ENCODE measurements at places on chromosomes 2 and 18.

DNA sequence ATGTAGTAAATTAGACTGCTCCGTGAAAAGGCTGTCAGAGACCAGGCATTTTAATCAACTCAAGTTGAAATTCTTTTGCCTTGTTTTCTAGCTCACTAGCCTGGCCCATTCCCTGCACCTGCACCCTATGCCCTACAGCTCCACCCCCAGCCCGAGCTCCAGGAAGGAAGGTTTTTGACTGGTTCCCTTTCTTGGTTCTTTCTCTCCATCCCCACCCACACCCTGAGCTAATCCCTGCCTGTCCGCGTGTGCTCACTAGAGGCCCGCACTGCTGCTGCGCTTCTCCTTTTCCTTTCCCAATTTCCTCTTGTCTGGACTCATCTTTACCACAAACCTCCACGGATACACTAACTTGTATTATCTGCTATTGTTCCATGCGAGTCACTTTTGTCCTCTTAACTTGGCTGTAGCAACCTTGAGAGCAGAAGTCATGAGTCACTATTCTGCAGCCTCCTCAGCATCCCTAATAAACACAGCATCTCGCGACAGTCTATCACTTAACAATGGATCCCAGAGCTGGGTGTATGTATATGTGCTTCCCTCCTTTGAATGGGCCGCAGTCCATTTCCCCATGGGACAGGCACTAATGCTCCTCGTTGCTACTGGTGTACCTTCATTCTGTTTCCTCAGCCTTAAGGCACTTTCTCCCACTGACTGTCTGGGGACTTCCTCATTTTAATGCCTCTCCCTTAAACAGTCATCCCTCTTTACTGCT, 36.5 kb downstream of the COLEC12 start:
- DNase-seq: no peak

DNA sequence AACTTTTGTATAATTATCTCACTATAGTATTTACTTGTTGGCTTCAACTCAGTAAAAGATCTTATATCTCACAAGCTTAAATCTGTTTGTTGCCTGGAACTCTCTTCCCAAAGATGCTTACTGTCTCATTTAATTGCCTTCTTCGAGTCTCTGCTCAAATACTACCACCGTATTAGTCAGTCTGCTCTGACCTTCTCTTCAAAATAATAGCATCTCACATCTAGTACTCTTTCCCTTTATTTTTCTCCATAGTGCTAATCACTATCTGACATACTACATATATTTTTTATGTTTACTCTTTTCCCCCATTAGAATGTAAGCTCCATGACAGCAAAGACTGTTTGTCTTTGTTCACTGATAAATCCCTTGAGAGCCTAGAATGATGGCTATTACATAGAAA, 10.6 kb upstream of the MPP4 start:
- no peak for DNase-seq

DNA sequence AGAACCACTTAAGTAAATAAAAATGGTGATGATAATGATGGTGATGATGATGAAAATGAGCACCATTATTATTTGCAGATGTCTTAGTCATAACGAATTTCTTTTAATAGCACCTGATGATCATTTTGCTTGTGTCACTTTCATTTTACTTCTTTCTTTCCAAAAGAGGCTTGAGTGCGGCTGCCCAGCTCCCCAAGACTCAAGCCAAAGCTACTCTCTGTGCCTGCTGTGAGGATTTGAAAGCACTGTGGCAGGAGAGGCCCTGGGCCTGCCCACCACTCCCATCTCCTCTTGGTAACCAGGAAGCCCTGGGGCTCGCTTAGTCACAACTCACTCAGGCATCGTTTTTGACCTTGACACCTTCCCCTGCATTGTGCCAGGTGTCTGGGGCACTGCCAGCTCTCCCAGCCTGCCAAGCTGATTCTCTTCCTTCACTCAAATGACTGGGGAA, 41.2 kb downstream of the RPL37A start:
- DNase-seq: no peak

GRCh38 chr2:120514521-120514920, 168.6 kb downstream of the INHBB start:
- no peak for DNase-seq

- no peak for DNase-seq
Measured at GRCh38 chr2:229220254-229220653, 50.8 kb downstream of the PID1 start.

DNA sequence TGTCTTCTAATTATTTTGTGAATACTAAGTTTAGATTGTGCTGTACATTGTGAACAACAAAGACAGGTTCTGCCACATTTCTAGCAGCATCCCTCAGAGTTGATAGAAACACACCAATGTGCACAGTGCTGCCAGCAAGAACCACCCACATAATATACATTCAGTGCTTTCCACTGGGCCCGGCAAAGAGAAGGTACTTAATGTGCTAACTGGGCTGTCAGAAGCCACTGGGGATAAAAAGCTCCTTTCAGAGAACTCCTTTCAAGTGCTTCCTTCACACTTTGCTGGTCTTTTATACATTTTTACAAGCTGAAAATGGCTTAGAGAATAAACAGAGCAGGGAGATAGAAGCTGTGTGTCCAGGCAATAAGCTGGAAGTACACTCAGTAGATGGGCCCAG, 58.0 kb upstream of the CAPN13 start:
- no peak for DNase-seq

GRCh38 chr2:98833172-98833916, 102.4 kb upstream of the MGAT4A start:
- DNase-seq: no peak

DNA sequence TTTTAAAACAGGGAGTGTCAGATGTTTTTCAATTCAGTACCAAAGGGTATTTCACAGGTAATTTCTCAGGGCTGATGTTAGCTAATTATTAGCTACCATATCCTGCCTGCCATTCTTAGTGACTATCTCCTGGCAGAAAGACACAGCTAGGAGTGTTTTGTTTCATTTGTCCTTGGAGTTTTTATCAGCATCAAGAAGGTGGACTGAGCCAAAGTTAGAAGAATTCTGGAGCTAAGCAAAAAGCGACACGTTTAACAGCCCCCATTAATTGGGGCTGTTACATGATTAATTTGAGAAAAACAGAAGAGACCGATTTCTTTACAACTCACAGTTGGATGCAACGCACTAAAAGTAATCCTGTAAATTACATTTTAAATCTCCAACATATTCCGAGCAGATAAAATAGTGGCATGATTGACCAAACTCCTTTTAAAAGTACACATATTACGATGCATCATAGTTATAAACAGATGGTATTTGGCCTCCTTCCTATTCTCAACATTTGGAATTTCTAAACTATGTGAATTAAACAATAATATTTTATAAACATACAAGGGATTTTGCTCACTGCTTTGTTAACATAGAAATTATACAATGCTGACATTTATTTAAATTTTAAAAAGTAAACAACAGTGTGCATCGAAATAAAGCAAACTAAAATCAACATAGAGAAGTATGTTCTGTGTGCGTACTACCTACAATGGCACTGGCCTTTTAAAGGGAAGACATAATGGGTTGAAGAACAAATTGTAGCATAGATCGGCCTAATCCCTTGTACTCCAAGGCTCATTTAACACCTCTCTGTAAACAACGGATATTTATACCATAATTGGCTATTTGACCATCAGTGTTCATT, 585.1 kb downstream of the ZEB2 start:
- no peak for DNase-seq

DNA sequence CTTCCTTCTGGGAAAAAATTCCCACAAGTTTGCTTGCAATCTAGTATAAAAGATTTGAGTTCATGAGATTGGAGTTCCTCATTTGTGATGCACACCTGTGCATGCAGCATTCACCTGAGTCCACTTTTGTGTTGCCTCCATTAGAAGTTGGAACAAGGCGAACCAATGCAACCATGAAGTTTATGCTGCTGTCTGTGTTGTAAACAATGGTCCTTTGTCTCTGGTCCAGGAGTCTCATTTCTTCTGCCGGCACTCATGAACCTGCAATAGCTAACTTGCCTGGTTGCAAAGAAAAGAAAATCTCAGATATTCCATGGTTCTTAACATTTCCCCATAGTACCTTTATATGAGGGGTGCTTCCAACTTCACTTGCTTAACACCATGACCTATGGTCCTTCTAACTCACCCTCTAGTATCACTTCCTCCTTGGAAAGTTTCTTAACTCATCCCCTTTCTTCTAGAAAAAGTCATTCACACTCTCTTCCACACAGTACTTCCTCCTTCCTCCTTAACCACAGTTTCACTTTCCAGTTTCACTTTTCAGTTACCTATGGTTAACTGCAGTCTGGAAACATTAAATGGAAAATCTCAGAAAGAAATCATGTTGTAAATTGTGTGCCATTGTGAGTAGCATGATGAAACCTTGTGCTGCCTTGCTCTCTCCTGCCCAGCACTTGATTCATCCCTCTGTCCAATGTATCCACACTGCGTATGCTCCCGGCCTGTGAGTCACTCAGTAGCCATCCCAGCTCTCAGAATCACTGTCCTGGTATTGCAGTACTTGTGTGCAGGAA, 128.8 kb upstream of the TRIB2 start:
- no peak for DNase-seq

DNA sequence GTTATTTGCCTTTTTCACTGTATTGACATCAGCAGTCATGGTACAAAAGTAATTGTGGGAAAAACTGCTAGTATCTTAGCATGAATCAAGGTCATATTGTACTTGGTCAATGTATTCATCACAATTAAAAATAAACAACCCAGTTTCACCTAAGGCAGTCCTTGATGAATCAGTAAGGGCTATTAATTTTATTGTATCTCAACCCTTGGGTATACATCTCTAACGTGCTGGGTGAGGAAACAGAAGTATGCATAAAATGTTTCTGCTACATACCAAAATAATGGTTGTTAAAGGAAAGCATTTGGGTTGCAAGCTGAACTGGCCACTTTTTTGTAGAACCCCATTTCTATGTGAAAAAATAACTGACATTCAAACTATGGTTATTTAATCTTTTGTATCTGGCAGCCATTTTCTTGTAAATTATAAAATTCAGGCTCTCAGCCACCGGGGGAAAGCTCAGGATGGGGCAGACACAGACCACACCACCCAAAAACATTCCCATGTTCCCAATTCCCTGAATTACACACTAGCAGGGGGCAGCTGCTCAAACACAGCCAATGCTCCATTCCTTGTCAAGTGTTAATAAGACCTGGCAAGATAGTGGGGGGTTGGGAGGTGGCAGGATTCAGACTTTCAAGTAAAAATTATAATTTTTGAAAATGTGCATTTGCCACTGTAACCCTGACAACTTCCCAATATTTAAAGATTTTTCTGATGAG, 49.3 kb downstream of the OLA1 start:
- no peak for DNase-seq

DNA sequence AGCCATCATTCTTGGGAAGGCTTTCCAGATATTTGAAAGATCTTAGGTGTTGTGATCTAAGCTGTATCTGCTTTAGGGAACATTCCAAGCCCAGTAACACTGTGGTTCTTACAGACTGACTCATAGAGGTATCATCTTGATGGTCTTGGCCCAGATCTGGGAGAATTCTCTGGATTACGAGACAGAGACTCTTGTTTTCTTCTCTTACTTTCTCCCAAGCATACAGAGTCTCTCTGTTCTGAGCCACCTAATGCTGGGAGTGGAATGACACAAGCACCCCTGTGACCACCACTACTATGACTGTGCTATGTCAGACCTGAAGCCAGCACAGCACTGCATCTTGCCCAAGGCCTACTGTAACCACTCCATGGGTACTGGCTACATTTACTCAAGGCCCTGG, 81.0 kb upstream of the EPAS1 start:
- DNase-seq: no peak

DNA sequence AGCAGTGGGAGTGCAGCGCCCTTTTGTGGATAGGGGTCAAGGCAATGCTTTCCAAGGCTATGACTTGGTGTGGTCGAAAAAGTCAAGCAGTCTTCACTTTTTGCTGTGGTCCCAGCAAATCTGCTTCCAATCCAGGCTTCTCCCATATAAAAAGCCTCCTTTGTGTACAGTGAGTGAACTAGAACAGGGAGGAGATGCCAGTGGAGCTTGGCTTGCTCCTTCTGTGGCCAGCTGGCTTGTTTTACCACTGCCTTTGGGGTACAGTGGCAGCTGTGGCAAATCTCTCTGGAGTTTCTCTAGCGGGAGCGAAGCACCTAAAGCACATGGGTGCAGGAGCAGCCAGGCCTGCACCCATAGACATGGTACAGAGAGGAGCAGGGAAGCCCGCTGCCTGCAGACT, 103.5 kb downstream of the MSH2 start:
- DNase-seq: no peak

- DNase-seq: no peak
Measured at GRCh38 chr2:145759228-145759915, 1239.5 kb upstream of the ZEB2 start.

All from head of caudate nucleus (tissue), 42 donors.